Tibial nerve (tissue), 4 donors: ENCODE measurements at places on chromosomes 13 and 19. TPM values are rescaled to one million over a fixed set of nuclear protein-coding genes. Genes with fewer than 3 reads are reported as not detected.

DNA sequence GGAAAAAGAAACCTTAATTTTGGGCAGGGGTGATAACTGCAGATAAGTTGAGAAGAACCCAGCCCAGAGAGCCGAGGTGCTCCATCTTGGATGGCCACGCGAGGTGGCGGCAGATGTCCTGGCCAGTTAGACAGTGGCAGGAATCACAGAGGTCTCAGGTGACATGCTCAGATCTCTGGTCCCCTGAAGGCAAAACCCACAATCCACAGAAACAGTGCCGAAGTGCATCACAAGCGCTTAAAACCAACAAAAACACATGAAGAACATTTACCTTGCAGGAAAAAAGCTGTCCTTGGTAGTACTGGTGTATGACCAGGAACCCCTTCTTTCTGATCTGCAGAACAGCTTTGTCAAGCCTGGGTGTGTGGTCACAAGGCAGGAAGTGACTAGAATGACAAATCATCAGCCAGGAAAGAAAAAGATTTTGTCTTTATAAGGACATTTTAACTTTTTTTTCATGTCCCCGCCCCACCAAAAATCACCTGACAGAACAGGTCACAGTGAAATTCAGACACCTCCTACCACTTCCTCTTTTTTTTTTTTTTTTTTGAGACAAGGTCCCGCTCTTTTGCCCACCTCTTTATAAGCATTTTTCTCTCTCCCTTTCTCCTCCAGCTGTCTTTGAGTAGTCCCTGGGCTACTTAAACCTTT is at the start of gene LCP1:
LCP1 (minus strand) TSS at position 338 of the 651 bp plus-strand sequence. CDS start 22,515 bp downstream, outside the sequence.
- H3K36me3 ChIP-seq, result no peaks in the 10 kb centered on the region
- no peaks in the 10 kb centered on the region for H3K27me3 ChIP-seq
- peak within 1 kb of the TSS; percentile 49 for H3K4me3 ChIP-seq
- peak; percentile 35 for DNase-seq
- peaks cover 7% of the 10 kb centered on the region for H3K4me1 ChIP-seq

DNA sequence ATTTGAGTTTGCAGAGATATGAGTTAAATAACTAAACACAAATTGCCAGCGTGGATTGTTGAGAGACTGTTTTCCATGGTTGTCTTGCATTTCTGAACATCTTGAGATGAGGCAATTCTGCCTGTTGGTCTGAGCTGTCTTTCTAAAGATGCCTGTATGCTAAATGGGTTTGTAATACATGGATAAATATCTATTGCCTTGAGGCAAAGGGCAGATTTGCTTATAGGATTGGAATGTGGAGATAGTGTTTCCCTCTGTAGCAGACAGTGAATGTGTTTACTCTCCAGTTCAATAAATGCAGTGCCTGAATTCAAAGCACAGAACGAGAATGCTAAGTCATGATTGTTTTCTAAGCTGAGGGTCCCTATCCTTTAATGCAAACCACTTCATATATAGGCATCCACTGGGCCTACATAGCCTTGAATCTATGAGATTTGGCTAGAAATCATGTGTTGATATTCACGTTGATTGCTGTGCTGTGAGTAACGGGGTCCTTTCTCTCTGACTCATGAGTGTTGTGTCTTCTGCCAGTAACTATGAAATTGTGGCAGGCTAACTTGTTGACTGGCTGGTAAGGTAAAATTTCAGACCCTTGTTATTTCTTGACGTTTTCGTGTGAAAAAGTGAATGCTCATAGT is 2554.8 kb downstream of the PCDH9 start:
- H3K4me1 ChIP-seq, result no peaks in the 10 kb centered on the region
- H3K27me3 ChIP-seq, result no peaks in the 10 kb centered on the region
- no peak overlapping the region for H3K4me3 ChIP-seq
- H3K36me3 ChIP-seq, result no peaks in the 10 kb centered on the region
- DNase-seq, result no peak

DNA sequence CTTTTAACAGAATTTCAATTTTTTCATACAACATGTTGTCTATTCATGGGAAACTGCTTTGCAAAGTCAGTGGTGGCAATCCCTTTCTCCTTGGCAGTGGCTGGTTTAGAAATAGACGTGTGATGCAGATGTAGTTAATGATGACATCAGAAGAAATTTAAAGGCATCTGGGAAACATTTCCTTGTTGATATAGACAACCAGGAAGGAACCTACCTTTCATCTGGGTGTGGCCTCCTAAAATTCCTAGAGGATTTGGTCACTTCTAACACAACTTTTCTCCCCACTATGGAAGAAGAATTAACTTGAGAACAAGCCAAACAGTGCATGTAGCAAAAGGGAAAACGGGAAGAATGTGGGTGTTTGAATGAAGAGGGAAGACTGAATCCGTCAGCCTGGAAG is 102.8 kb downstream of the EFNB2 start:
- DNase-seq, result no peak
- no peaks in the 10 kb centered on the region for H3K27me3 ChIP-seq
- no peaks in the 10 kb centered on the region for H3K4me1 ChIP-seq
- H3K27ac ChIP-seq, result no peak overlapping the region
- no peaks in the 10 kb centered on the region for H3K36me3 ChIP-seq

- no peak overlapping the region for H3K4me3 ChIP-seq
- peak overlapping the region; percentile 25 for H3K27ac ChIP-seq
- DNase-seq, result no peak
- H3K4me1 ChIP-seq, result peaks cover 37% of the 10 kb centered on the region
These were observed 65.6 kb downstream of the ARHGAP35 start for GRCh38 chr19:46926170-46927071.

- no peaks in the 10 kb centered on the region for H3K36me3 ChIP-seq
- H3K4me3 ChIP-seq, result no peak overlapping the region
- no peak overlapping the region for H3K27ac ChIP-seq
- no peaks in the 10 kb centered on the region for H3K4me1 ChIP-seq
- DNase-seq, result no peak
These were observed 41.2 kb upstream of the TPM4 start for GRCh38 chr19:16034958-16035560.

DNA sequence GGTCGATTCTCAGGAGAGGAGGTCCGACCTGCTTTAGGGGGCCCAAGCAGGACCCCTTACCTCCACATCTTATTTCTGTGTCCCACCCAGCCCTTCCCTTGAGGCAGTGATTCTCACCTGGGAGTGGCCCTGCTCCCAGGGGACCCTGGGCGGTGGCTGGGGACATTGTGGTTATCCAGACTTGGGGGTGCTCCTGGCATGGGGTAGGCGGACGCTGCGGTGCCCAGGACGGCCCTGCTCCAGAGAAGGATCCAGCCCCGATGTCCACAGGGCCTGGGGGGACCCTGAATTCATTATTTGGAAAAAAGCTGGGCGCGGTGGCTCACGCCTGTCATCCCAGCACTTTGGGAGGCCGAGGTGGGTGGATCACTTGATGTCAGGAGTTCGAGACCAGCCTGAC is 84.4 kb downstream of the GADD45B start:
- no peaks in the 10 kb centered on the region for H3K27me3 ChIP-seq
- H3K27ac ChIP-seq, result no peak overlapping the region

DNA sequence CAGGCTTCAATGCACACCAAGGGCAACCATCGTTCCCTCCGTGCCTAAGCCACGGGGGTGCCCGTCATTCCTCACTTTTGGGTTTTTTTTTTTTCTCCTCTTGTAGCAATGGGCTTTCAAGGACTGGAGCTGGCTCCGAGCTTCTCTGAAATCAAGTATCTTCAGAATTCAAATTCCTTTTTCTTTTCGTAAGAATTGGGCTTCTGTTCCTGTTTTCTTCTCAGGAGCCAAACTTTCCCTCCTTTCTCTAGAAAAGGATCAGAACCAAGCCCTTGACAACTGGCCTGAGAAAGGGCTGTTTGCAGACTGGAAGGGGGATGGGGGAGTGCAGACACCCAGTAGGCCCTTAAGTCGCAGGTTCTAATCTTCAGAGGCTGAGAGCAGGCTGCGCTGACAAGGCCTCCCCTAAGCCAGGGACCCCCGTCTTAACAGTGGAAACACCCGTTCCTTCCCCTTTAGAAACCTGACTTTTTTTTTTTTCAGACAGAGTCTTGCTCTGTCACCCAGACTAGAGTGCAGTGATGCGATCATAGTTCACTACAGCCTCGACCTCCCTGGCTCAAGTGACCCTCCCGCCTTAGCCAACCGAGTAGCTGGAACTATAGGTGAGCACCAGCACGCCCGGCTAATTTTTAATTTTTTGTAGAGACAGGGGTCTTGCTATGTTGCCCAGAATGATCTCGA is 51.6 kb downstream of the RFX2 start:
- H3K27ac ChIP-seq, result peak overlapping the region; percentile 94
- DNase-seq, result no peak
- H3K27me3 ChIP-seq, result no peaks in the 10 kb centered on the region

The ZNF90 gene
- 1.5 TPM for total RNA-seq

DNA sequence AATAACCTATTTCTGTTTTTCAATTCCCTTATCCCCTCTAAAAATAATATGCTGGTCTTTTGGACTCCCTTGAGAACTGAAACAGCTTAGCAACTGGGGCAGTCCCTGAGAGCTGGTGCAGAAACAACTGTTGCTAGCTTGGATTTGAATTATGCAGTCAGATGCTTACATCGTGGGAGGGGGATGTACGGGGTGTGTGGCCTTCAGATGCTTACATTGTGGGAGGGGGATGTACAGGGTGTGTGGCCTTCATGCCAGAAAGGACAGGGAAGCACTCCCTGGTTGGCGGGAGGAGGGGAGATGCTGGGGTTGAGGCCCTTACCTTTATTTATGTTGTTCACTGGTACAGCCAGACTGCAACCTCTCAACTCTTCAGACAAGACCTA is 25.6 kb downstream of the LRCH1 start:
- H3K4me1 ChIP-seq, result peaks cover 33% of the 10 kb centered on the region
- H3K27ac ChIP-seq, result no peak overlapping the region
- no peaks in the 10 kb centered on the region for H3K36me3 ChIP-seq
- no peaks in the 10 kb centered on the region for H3K27me3 ChIP-seq
- no peak overlapping the region for H3K4me3 ChIP-seq

GRCh38 chr13:105445796-105446195 is 1089.7 kb downstream of the EFNB2 start:
- H3K4me1 ChIP-seq, result no peaks in the 10 kb centered on the region
- H3K4me3 ChIP-seq, result no peak overlapping the region
- no peaks in the 10 kb centered on the region for H3K36me3 ChIP-seq
- H3K27ac ChIP-seq, result no peak overlapping the region
- DNase-seq, result no peak

The ZNF625 gene
- 10.0 TPM for total RNA-seq

DNA sequence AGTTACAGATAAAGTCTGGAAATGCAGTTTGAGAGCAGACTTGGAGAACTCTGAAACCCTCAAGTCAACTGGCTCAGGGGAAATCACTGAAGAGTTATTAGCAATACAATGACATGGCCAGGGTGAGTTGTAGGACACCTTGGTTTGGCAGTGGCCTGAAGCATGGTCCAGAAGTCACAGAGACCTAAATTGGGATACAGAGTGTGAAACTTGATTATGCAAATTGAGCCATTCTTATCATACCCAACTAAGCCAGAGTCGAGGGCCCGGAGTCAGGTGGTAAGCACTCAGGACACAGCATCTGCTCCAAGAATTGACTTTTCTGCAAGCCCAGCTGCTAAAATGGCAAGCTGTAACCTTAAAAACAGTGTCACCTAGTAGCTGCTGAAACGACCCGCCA is 224.5 kb downstream of the DCLK1 start:
- DNase-seq, result no peak
- no peaks in the 10 kb centered on the region for H3K4me1 ChIP-seq
- H3K36me3 ChIP-seq, result no peaks in the 10 kb centered on the region
- no peak overlapping the region for H3K4me3 ChIP-seq
- no peaks in the 10 kb centered on the region for H3K27me3 ChIP-seq

DNA sequence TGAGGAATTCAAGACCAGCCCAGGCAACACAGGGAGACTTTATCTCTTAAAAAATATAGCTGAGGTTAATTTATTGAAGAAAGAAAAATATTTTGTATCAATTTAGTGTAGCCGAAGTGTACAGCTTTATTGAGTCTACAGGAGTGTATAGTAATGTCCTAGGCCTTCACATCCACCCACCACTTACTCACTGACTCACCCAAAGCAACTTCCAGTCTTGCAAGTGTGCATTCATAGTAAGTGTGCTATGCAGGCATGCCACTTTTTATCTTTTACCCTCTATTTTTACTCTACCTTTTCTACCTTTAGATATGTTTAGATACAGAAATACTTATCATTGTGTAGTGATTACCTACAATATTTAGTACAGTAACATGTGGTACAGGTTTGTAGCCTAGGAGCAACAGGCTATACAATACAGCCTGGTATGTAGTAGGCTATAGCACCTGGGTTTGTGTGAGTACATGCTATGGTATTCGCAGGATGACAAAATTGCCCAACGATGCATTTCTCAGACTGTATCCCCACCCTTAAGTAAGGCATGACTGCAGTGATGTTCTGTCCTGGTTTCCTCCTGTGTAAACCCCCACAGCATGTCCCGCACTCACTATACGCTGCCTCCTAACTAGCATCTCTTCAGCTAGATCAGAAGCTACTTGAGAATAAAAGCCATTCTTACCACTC is 15.3 kb upstream of the ATP12A start:
- DNase-seq, result no peak
- no peaks in the 10 kb centered on the region for H3K4me1 ChIP-seq
- H3K27me3 ChIP-seq, result no peaks in the 10 kb centered on the region
- no peak overlapping the region for H3K27ac ChIP-seq
- H3K36me3 ChIP-seq, result no peaks in the 10 kb centered on the region
- no peak overlapping the region for H3K4me3 ChIP-seq

DNA sequence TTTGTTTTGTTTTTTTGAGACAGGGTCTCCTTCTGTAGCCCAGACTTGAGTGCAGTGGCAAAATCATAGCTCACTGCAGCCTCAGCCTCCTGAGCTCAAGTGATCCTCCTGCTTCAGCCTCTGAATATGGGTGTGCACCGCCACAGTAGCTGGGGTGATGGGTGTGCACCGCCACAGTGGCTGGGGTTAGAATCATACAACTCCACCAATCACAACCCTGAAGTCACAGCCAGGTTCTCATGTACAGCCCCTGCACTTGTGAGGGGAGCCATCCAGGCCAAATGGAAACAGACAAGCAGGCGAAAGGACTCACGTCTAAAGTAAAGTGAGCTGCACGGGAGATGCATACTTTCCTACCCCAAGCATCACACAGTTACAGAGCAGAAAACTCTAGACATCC is 63.1 kb upstream of the RANBP3 start:
- H3K27ac ChIP-seq, result no peak overlapping the region
- no peaks in the 10 kb centered on the region for H3K27me3 ChIP-seq
- no peak for DNase-seq
- H3K4me1 ChIP-seq, result no peaks in the 10 kb centered on the region

DNA sequence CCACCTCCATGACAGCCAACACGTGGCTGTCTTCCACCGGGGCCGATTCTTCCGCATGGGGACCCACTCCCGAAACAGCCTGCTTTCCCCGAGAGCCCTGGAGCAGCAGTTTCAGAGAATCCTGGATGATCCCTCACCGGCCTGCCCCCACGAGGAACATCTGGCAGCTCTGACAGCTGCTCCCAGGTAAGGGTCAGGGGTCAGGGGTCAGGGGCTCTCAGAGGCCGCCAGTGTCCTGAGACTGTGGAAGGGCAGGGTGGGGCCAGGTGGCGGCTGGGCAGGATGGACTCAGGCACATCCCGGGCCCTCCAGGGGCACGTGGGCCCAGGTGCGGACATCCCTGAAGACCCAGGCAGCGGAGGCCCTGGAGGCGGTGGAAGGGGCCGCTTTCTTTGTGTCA is 15.0 kb downstream of the CPT1C start:
- DNase-seq, result no peak
- H3K4me3 ChIP-seq, result no peak overlapping the region
- H3K27me3 ChIP-seq, result no peaks in the 10 kb centered on the region
- H3K4me1 ChIP-seq, result no peaks in the 10 kb centered on the region
- H3K36me3 ChIP-seq, result no peaks in the 10 kb centered on the region
- no peak overlapping the region for H3K27ac ChIP-seq

- DNase-seq, result no peak
- no peak overlapping the region for H3K4me3 ChIP-seq
- H3K36me3 ChIP-seq, result no peaks in the 10 kb centered on the region
- H3K27me3 ChIP-seq, result no peaks in the 10 kb centered on the region
- no peak overlapping the region for H3K27ac ChIP-seq
These were observed 308.4 kb downstream of the FGF9 start for GRCh38 chr13:21979161-21979806.
